ENCODE measurements at places on chromosomes 5 and 9.

- DNase-seq, result no peak
- no peaks in the 10 kb centered on the region for H3K27me3 ChIP-seq
- no peak overlapping the region for H3K27ac ChIP-seq
- no peak overlapping the region for H3K4me3 ChIP-seq
Observed at GRCh38 chr5:143118222-143118621, 285.3 kb downstream of the NR3C1 start.

GRCh38 chr9:107632216-107632615 is 142.6 kb upstream of the KLF4 start:
- DNase-seq, result no peak
- H3K4me1 ChIP-seq, result no peaks in the 10 kb centered on the region
- no peak overlapping the region for H3K27ac ChIP-seq
- H3K27me3 ChIP-seq, result peaks cover 49% of the 10 kb centered on the region
- no peak overlapping the region for H3K4me3 ChIP-seq

- peaks cover 12% of the 10 kb centered on the region for H3K27me3 ChIP-seq
- H3K4me3 ChIP-seq, result no peak overlapping the region
- peaks cover 9% of the 10 kb centered on the region for H3K4me1 ChIP-seq
- DNase-seq, result no peak
Observed at GRCh38 chr5:76947082-76947503, 5.8 kb upstream of the CRHBP start.

DNA sequence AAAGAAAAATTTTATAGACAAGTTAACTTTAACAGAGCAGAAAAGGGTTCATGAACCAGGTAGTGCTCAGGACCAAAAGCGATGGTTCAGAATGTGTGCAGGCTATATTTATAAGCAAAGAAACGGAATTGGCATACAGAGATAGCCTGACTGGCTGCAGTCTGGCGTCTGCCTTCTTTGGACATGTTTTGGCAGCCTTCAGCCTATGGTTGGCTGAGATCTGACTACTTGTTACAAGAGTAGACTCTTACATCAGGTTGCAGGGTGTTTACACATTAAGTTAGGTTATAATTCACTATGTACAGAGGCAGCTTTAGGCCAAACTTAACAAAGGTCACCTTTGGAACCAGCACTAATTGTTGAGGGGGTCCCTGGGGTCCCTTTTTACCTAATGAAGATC is 7.0 kb downstream of the NOP16 start:
- H3K4me3 ChIP-seq, result no peak overlapping the region
- H3K27ac ChIP-seq, result no peak overlapping the region
- H3K36me3 ChIP-seq, result peaks cover 48% of the 10 kb centered on the region
- H3K27me3 ChIP-seq, result no peaks in the 10 kb centered on the region
